ENCODE measurements at places on chromosomes 12 and 14.

DNA sequence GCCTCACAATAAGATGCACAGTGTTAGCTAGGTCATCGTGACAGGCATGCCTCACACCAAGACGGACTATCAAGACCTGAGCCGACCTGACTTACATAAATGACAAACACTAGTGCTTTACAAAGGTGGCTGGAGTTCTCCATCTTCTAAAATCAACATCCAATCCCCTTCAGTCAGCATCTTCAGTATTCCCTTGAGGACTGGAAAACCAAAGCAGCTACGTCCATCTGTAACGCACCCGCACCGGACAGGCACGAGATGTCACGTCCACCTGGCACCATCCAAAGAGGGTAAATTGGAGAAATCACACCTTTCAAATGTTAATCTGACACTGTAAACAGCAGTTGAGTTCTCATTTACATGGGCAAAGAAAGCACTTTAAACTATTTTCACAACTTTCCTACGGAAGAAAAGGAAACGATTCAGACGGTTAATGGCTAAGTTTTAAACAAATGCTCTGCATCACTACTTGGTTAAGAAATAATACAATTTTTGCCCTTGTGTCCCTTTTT lies 130.2 kb downstream of the PRICKLE1 start:
- DNase-seq = no peak

- DNase-seq = peak; percentile 66
Measured at GRCh38 chr12:111313833-111314259, 55.0 kb downstream of the PHETA1 start.

- DNase-seq = peak; percentile 20
Measured at GRCh38 chr14:54691525-54692283, 124.8 kb downstream of the SAMD4A start.

- no peak for DNase-seq
Measured at GRCh38 chr12:111352296-111352993, 16.4 kb downstream of the PHETA1 start.

DNA sequence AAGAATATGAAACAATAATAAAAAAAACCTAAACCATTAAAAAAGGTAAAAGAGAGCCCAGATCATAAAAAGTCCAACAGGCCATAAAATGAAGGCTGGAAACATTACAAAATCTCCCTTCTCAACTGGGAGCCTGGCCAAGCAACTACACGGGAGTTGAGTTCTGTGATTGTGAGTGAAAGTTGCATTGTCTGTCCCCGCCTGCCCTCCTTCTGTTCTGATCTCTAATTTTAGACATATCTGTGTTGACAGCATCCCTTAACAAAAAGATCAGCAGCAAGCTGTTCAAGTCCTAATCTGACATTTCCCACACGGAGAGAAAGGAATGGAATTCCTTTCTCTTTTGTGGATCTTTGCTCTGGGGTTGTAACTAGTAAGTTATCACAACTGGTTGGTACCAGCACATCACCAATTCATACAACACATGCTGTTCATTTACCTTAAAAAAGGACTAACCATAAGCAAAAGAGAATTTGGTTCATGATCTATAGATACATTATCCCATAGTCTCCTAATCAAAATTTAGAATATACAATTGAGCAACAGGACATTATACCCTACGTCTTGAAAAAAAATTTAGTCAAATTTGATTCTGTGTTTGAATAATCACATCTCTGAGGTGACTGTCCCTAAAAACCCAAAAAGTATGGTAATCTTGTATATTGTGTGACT lies 205.1 kb upstream of the GZMB start:
- DNase-seq = no peak

GRCh38 chr12:49200919-49201594 lies 12.2 kb upstream of the TUBA1A start:
- no peak for DNase-seq

DNA sequence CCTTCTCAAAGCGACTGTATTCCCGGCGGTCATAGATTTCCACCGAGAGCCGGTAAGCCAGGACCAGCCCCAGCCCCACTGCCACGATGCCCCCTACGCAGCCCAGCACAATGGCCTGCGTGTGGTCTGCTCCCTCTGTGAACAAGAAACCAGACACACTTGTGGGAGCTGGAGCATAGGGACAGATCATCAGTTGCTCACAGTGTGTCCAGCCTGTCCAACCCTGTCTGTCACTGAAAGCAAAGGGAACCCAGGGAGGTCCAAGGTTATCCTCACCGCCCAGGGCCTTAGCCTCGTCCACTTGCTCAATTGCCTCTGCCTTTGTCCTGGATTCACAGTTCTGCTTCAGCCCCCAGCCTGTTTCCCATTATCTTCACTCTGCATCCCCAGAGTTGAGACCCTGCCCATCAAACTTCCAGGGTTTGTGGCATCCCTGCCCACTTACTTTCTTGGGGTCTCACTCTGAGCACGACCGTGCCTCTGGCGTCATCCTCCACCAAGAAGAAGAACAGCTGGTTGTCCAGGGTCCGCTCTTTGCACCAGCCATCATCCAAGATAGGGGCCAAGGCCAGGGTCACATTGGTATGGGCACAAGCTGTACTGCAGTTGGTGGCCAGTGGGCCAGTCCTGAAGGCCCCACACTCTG lies 11.3 kb upstream of the CSAD start:
- no peak for DNase-seq

DNA sequence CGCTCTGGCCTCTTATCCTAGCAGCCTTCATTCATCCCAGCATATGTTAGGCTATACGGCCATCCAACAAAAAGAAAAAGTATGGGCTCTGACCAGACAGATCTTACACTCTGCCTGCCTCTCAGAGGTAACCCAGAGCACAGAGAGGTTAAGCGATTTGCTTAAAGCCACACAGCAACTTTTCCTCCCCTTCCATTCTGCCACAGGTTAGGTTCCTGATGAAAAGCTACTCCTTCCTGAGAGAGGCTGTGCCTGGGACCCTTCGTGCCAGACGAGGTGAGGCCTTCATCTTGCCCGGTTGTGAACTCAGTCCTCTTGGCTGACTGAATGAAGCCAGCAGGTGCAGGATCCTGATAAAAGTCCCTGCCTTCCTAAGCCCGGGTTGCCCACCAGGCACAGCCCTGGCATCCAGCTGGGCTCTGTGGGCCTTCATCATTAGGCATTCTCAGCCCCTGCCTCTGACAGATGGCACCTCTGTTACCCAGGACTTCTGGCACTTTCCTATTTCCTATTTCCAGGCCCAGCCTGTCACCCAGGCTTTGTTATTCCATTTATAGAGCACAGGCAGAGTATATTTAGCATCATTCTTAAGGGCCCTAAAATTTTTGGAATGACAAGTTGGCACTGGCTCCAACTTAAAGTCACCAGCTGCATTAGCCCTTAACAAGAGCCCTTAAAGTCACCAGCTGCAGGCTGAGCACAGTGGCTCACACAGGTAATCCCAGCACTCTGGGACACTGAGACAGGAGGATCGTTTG lies 12.8 kb downstream of the SOAT2 start:
- no peak for DNase-seq

DNA sequence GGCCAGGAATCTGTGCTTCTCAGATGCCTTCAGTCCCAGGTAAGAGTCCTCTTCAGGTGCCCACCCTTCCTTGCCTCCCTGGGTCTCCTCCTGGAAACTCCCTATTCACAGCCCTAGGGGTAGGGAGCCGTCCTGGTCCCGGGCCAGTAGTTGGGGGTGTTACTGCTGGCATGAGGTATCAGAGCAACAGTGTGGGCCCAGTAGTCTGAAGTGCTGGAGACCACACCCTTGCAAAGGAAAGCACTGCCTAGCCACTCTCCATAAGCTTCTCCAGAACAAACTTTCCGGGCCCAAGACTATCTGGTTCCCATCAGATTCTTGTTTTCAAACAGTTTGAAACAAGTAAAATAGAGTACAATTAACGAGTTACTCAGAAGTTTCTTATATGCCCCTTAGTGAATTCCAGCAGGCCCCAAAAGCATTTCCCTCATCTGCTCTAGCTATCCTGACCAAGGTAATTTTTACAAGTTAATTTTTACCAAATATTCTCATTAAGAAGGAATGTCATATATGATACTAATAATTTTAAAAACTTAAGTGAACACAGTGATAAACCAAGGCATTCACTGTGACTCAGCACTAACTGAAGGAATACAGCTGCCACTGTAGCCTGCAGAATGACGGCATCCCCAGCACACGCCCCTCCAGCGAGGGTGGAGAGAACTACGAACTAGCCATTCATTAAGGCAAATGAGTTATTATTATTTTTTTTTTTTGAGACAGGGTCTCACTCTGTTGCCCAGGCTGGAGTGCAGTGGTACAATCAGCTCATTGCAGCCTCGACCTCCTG lies 49.4 kb downstream of the MOK start:
- no peak for DNase-seq

Measured in stimulated activated naive CD4-positive, alpha-beta T cell treated with Interleukin-2 at 50 U/mL for 16 hours (primary cell).